ENCODE measurements at places on chromosomes 5 and 9.
A peak's percentile ranks its signal among the peaks of the same experiment; 100 is the strongest.

DNA sequence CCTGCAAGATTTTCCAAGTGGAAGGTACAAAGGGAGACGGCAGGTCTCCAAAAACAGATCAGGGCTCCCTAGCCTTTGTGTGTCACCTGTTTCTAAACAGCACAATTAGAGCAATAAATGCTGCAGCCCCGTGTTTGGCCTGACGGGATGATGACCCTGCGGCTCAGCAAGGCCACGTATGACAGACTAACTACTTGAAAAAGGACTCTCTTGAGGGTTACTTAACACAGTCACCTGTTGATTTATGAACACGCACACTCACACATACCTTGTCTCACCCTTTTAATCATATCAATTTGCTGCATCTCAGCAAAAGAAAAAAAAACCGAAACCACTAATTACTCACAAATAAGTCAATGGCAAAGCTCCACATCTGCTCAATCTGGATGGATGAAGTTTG lies 199.6 kb upstream of the GAS1 start:
- no peak for DNase-seq

DNA sequence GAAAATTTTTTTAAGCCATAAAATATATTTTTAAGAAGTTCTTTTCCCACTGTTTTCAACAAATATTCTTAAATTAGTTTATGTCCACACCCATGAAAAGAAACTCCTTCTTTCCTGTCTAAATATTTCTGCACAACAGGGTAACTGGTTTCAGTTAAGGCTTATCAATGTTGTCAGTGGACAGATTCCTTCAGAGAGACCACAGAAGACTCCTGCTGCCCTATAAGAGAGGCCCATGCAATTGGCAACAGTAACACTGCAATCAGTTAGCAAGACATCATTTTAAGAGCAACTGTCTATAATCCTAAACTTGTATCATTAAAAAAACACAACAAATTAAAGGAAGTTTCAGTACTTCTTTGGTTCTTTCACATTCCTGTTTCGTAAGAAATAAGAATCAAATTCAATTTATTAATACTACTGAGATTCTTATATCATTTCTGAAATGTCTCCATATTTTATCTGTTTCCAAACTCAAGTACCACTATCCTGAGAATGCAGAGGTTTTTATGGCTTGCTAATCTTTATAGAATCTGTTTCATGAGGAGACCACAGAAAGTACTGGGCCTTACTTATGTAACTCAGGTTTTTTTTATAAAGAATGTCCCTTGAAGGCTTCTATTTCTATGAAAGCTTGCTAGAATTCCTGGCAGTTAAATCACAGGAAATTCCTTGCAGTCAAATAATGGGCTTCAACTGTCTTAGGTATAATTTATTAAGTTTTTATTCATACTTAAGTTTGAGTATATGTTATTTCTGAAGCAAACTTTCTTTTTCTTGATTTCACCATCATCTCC lies 240.2 kb downstream of the RFX3 start:
- DNase-seq, result no peak

GRCh38 chr5:143172739-143173138 lies 230.7 kb downstream of the NR3C1 start:
- no peak for DNase-seq

DNA sequence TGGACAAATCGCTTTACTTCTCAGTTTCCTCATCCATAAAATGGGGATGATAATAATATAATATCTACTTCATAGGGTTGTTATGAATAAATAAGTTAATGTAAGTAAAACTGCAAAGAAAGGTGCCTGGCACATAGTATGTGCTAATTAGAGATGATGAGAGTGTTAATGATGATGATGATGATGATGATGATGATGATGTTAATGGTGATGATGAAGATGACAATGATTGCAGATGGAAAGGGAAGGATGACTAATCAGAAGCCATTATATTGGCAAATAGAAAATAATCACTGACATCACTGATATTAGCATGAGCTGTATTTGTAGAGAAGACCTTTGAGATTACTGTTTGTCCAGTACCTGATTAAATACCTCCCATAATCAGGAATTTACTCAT lies 20.6 kb downstream of the RAD1 start:
- no peak for DNase-seq

DNA sequence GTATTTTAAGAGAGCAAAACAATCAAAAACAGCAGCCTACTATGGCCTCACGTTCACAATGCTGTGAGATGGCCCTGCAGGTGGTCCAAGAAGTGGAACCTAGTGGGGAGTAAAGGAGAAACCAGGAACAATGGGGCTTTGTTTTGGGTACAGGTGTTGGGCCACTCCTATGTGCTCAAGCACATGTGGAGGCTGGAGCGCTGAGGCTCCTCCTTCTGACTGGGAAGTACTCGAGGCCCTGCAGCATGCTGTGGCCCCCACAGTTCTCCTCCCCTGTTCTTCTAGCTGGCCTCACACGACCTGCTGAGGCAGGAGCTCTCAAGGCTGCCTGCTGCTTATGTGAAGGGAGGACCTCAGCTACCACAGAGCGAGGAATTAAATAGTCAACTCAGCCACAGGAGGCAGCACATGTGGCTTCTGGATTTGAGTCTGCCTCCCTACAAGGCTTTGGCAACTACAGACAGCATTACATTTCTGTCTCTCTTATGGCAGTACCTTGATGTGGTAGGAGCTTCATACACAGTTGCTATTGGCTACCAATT lies 482.3 kb downstream of the SPOCK1 start:
- no peak for DNase-seq

- peak; percentile 58 for DNase-seq
These were observed 25.2 kb downstream of the RALGPS1 start for GRCh38 chr9:126939821-126940221.

- no peak for DNase-seq
These were observed 3.7 kb upstream of the EGR1 start for GRCh38 chr5:138461343-138462125.

- DNase-seq, result no peak
These were observed 2.3 kb downstream of the WHRN start for GRCh38 chr9:114503009-114503408.

DNA sequence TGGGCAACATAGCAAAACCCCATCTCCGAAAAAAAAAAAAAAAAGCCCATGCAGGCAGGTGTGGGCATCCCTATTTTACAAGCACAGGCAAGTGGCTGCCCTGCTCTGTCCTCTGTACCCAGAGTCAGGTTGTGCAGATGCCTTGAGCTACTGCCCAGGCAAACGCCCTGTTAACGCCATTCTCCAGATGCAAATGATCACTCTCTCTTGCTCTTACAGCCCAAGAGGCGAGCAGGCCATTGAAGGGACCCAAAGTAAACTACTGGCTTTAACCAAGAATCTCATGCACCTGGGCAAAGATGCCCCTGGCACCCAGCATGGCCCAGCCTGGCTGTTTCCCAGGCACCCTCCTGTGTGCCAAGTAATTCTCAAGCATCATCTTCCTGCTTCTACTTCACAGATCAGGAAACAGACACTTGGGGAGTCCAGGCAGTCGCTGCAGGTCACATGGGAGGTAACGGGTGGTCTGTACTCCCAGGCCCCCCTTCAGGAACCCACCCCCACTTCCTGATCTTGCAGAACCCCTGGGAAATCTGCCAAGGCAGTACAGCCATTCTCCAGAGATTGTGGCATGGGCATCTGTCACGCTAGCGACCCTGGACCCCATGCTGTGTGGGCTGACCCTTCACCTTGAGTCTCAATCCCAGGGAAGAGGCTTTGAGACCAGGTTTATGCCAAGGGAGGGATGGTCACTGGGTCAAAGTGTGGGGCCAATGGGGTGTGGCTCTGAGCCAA lies 14.2 kb downstream of the EEIG1 start:
- DNase-seq, result no peak

- DNase-seq, result no peak
These were observed 183.5 kb upstream of the EDIL3 start for GRCh38 chr5:84568171-84568570.

- no peak for DNase-seq
These were observed 478.8 kb downstream of the CETN3 start for GRCh38 chr5:89930591-89931392.

DNA sequence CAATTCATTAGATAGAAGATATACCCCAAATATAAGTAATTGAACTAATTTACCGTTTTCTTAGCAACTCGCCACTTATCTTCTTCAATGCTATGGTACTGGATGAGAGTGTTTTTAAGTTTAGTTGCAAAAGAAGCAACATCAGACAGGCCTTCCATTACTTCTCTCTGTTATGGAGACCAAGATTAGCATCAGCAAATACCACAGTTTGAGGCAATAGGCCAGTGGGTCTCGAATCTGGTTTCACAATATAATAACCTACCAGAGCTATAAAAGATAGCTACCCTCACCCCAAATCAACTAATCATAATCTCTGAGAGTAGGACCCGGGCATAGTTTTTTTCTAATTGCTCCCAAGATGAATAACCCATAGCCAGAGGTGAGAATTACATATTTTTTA lies 5.1 kb downstream of the STARD4 start:
- DNase-seq, result no peak

GRCh38 chr5:136034492-136034891 lies 5.7 kb downstream of the TGFBI start:
- no peak for DNase-seq

GRCh38 chr5:89498699-89499098 lies 615.7 kb upstream of the MEF2C start:
- DNase-seq, result peak; percentile 35

GRCh38 chr5:42520957-42521356 lies 97.7 kb downstream of the GHR start:
- no peak for DNase-seq

DNA sequence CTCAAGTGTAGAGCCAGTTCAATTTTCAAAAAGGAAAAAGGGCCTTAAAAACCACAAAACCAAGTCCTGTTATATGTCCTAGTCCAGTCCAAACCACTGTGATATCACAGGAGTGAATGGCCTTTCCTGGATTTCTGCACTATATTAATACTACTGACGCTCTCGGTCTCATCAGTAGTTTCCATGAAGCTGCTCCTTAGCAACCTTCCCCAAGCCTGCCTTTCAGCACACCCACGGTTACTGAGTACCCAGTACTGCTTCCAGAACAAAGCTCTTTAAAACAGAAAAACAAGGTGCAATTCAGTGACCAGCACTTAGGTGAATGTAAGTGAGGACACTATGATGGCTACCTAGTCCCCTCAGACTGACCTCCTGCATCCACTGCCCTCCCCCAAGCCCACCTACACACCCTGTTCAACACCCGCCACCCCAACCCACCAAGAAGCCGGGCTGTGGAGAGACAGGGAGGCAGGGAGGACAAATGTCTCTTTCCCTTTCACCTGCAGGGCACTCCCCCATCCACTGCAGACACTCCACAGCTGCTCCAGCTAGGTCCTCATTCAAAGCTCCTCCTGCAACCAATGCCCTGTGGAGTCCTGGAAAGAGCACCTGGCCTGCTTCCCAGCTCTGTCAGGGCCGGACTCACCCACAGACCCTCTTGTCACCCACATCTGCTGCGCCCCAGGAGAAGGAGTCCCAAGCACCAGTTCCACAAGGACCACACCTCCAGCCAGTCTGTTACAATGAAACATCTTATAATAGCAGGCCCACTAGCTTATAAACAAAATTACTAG lies 25.9 kb downstream of the PSMB7 start:
- no peak for DNase-seq

GRCh38 chr9:79524266-79524665 lies 47.5 kb upstream of the TLE4 start:
- DNase-seq, result no peak

GRCh38 chr9:4489562-4489918 lies 728 bp upstream of the SLC1A1 start:
- DNase-seq, result peak; percentile 48

DNA sequence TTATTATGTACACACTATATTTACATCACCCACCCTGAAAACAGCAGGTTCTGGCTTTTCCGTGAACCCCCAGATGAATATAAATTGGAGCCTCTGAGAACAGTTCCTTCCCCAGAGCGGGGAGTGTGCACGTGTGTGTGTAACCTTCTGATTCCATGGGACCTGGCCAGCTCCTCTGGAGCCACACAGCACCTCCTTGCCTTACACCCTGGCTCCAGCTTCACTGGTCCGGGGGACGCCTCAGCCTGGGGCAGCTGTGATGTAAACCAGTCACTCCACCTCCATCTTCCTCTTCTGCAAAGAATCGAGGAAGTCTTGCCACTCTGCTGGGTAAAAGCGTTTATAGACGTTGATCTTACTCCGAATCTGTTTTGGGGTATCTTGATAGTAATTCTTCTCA lies 4.4 kb downstream of the NOP16 start:
- DNase-seq, result no peak

GRCh38 chr5:133705331-133705730 lies 93.0 kb upstream of the FSTL4 start:
- no peak for DNase-seq

DNA sequence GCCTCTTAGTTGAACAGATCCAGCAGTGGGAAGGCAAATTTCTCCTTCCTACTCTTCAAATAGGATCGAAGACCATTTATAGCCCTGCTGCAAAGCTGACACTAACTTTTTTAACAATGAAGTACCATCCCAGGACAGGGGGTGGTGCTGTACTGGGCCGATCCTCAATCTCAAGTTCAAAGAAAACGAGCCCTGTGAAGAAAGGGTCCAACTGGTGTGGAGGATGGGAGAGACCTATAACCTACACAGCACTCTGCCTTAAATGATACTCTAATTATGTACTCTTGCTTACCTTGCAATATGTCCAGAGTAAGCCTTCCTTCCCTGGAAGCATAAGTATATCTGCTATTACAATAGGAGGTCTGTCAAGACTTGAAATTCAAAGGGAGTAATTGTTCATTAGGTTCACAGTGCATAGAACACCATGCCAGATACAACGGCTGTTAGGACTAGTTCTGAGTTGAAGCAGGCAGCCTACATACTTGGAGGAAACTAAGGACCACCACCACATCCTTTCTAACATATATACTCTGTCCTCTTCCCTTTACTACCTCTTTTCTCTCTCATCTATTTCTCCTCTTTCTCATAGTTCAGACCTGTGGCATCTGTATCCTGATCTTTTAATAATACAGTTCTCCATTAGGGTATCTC lies 6.2 kb downstream of the ETF1 start:
- DNase-seq, result no peak

- no peak for DNase-seq
These were observed 98.6 kb upstream of the EQTN start for GRCh38 chr9:27395484-27395921.

DNA sequence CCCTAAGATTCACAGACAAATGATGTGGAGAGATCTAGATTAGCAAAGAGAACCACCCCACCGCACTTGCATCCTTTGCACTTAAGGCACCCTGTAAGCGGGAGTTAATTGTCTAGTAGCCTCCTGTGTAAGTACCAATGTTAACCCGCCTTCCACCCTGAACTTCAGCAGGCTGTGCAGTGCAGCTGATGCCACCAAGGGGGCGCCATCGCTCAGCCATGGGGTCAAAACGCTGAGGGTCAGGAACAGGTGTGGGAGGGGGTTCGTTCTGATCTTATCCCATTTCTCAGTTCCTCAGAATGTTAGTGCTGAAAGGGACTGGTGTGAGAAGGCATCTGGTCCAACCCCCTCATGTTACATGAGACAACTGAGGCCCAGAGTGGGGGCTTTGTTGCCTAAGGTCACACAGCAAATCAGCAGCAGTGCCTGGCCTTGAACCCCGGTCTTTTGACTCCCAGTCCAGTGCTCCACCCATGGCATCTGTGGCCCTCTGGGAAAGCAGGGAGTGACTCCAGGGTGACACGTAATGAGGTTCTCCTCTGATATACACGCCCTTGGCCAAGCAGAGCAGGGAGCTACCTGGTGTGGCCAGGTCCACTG lies 57.3 kb downstream of the CYFIP2 start:
- DNase-seq, result no peak
